Astrocyte (in vitro differentiated cells and primary cell): ENCODE measurements at places on chromosomes 13 and 19. TPM values are rescaled to one million over a fixed set of nuclear protein-coding genes. Genes with fewer than 3 reads are reported as not detected.

DNA sequence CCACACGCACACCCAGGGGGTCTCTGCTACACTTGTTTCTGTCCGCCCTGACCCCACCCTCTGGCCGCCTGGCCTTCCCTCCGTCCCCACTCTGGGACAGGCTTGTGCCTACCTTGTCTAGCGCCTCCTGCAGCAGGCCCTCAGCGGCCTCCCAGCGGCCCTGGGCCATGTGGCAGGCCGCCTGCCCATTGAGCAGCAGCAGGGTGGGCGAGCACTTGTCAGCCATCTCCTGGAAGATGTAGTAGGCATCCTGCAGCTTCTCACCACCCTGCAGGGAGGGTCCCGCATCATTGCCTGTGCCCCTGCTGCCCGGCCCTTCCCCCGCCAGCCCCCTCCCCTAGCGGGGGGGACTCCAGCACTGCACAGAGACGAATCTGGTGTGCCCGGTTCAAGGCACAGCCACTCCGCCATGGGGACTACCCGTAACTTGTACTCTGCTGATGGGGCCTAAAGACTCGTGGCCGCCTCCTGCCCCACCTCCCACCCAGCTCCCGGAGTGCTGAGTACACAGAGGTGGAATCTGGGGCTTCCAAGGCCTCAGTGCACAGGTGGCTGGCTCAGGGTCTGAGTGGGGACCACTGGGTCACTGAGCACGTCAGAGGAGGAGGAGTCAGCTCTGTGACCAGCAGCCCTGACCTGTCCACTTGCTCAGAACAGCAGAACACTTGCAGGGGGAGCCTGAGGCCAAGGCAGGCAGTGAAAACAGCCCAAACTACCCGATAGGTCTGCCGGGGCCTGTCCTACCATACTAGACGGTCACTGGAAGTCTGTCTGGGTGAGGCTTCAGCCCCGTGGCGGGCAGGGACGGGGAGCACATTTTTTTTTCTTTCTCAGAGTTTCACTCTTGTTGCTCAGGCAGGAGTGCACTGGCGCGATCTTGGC lies 7.4 kb upstream of the CERS1 start:
- DNase-seq, result no peak

GRCh38 chr19:18475004-18475453 lies 37.1 kb upstream of the ISYNA1 start:
- DNase-seq, result no peak

DNA sequence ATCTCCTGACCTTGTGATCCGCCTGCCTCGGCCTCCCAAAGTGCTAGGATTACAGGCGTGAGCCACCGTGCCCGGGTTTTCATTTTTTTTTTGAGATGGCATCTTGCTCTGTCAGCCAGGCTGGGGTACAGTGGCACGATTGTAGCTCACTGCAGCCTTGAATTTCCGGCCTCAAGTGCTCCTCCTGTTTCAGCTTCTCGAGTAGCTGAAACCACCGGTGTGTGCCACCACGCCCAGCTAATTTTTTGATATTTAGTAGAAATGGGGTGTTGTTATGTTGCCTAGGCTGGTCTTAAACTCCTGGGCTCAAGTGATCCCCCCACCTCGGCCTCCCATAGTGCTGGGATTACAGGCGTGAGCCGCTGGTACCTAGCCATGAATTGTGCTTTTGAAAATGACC lies 5.9 kb downstream of the ADAT3 start:
- DNase-seq, result no peak

Gene GTF2F1
- total RNA-seq, result 92.3 and 95.4 TPM in 2 replicates

DNA sequence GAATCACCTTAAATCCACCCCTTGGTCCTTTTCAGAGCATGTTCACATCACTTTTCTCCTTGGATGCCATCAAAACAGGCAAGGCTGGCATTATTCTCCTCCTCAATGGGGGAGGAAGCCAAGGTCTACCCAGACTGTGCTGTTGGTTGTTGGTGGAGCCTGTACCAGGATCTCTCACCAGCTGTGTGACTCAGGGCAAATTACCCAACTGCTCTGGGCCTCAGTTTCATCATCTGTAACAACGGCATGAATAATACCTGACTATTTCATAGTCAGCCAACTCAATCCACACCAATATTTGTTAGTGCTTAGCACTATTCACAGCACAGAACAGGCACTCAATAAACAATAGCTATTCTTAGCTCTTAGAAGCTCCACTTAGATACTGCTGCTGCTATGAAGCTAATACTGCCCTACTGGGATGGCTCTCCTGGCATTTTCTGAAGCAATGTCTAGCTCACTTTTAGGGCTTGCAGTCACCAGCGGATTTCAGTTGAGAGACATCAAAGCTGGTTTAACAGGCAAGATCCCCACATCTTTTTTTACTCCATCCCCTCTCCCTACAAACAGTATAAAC lies 116.9 kb downstream of the CCNA1 start:
- no peak for DNase-seq
